CD4-positive, alpha-beta T cell treated with Interleukin-4 for 1 hour (primary cell): ENCODE measurements at places on chromosomes 6 and 20.
A peak's percentile ranks its signal among the peaks of the same experiment; 100 is the strongest.

- no peak for DNase-seq
These were observed 40.0 kb upstream of the LYRM2 start for GRCh38 chr6:89678531-89678930.

GRCh38 chr6:32803416-32803815 lies 13.4 kb downstream of the HLA-DOB start:
- no peak for DNase-seq

DNA sequence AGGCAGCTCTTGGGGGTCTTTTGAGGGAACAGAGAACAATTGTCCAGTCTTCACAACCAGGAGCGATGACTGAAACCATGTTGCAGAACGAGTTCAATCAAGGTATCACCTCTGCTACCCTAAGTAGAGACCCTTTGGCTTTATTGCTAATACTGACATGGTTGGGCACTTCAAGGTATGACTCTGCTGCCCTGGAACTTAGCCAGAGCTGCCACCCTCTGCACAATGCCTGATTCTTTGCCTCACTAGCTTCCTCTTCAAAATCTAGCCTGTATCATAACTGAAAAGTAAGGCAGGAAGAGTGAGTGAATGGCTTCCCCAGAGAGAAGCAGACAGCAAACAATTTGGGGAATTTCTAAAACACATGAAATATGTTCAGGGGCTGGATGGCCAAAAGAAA lies 592.7 kb upstream of the NRSN1 start:
- no peak for DNase-seq

DNA sequence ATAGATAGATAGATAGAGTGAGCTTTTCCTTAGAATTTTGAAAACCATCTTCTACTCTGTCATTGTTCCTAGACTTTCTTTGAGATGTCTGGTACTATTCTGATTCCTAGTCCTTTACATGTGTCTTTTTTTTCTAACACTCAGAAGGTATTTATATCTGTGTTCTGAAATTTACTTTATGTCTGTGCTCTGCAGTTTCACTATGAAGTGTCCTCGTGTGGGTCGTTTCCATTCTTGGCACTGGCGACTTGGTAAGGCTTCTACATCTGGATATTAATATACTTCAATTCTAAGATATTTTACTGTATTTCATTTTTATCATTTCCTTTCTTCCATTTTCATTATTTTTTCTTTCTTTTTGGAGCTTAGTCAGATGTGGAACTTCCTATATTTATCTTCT lies 87.0 kb downstream of the FHL5 start:
- no peak for DNase-seq

GRCh38 chr6:144336900-144337299 lies 51.8 kb downstream of the UTRN start:
- DNase-seq: no peak

GRCh38 chr6:133337308-133337707 lies 96.2 kb downstream of the EYA4 start:
- DNase-seq: no peak

DNA sequence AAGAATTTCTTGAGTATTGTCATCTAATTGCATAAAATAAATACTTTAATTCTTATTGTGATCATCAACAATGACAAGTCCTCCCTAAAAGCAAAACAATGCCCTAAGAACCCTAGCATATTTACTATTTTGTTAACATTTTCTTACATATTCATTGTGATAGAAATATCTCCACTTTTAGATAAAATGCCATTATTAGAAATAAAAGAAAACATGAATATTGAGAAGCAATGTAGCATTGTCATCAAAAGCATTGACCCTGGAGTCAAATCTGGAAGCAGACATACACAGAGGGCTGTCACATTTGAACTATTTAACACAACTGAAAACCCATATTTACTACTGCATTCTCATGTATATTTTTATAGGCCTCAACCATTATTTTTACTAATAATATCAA lies 257.7 kb downstream of the SYNE1 start:
- DNase-seq: no peak

- DNase-seq: no peak
These were observed 17.1 kb downstream of the TCF21 start for GRCh38 chr6:133906050-133906449.

- no peak for DNase-seq
These were observed 392.2 kb upstream of the MARCKS start for GRCh38 chr6:113464960-113465359.

GRCh38 chr20:59933296-59933848 lies at the start of gene SYCP2:
Gene SYCP2, minus strand, starts transcription at chr20:59933637. Its CDS starts 11,224 bp downstream, at chr20:59922413.
- peak; percentile 70 for DNase-seq

GRCh38 chr20:57657535-57658446 lies 37.6 kb upstream of the ZBP1 start:
- peak; percentile 40 for DNase-seq

- DNase-seq: peak; percentile 65
These were observed 27.1 kb downstream of the C20orf173 start for GRCh38 chr20:35502352-35502751.

- no peak for DNase-seq
These were observed 25.8 kb upstream of the RTF2 start for GRCh38 chr20:56442389-56443365.

GRCh38 chr6:63844287-63844686 lies 208.7 kb downstream of the PHF3 start:
- DNase-seq: no peak

GRCh38 chr20:61185841-61186601 lies 66.0 kb upstream of the CDH4 start:
- no peak for DNase-seq
